ENCODE measurements at places on chromosomes 11 and 22.

- DNase-seq: no peak
Observed at GRCh38 chr22:44839061-44839460, 86.7 kb downstream of the ARHGAP8 start.

DNA sequence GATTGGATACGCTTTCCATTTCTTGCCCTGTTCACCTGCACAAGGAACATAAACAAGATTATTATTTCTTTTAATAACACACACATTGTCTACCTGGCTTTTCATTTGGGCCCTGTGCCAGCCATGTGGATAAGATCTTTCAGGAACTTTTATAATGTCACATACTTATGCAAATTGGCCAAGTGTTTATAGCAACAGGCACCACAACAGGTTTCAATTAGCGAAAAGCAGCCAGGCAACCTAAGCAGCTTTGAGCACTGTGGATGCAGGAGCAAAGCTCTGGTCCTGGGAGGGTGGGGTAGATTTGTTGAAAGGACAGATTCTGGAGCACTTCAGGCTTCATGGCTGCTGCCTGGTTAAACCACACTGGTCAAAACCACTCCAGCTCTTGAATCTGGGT is 217.4 kb downstream of the BARX2 start:
- no peak for DNase-seq

DNA sequence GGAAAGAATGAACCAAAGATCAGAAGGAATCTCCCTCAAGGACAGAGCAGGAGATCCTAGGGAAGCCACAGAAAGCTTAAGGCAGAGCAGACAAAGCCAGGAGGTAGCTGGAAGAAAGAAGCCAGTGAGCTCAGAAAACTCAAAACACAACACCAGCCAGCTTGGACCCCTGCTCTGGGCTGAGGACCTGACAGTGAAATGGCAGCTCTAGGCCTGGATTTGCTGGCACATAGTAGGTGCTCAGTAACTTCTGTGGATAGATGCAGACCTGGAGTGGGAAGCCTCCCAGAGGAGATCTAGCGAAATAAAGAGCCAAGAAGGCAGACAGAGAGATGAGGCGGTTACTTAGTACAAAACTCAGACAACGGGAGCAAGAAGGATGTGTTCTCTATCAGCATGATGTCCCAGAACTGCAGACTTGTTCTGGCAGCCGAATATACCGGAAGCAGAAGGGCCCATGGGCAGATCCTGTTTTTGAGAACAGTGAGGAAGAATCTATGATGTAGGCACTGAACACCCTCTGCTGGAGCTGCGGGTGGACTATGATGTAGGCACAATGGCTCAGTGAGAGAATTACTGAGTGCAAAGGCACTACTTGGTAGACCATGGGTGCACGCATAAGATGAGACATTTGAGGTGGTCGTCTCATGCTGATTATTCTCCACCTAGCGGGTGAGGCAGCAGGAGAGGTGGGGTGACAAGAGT is 4.8 kb downstream of the ROBO4 start:
- DNase-seq: no peak

- DNase-seq: no peak
Observed at GRCh38 chr11:23846902-23847422, 649.9 kb upstream of the LUZP2 start.

DNA sequence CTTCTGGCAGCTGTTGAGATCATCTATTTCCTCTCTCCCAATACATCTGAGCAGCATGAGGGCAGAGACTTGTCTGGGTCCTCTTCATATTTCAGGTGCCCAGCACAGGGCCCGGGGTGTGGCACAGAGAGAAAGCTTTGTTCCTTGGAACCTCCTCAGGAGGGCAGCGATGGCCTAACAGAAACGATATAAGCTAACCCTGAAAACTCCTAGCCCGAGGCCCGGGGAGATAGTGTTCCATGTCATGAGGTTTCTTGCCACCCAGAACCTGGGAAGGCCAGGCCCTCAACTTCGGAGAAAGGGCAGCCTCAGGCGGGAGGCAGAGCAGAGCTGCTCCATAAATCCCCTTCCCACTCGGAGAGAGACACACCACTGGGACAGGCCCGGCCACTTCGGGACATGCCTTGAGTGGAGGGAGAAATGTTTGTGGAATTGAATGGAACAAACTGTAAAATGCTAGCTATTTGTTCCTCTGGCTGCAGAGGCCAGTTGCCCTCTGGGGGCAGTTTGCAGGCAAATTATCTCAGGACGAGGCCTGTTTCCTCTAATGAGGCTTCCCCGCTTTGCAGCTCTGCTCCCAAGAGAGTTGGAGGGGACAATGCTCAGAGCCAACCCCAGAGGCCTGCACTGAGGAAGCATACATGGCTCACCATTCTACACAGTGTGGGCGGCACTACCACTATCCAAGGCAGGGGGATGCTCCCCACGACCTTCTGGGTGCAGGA is 11.6 kb downstream of the ARRB1 start:
- DNase-seq: no peak

DNA sequence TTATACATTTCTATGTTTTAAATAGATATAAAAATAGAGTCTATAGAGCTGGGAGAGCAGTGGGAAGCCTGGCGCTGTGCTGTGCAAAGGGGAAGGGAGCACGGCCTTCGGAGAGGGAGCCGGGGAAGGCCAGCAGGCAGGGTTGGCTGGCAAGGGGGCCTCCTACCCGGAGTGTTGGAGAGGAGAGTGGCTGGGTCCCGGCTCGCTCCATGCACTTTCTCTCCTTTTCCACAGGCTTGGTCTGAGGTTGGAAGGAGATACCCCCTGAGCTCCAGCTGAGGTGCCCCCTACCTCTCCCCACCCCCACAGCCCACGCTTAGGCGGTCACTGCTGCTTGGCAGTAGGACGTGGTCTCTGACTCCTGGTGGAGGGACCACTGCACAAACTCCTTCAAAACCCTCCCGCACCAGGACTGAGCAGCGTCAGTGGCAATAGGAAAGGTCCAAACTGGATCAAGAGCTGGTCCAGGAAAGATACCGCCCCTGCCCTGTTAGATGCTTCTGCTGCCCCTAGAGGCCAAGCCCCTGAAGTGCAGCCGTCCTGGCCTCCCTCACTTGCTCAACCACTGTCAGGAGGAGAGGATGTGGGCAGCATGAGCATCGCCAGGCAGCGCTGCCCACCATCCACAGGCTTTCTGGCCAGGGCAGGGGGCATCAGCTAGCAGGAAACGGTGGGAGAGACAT is 52.9 kb downstream of the SYT13 start:
- peak; percentile 44 for DNase-seq

GRCh38 chr11:66330931-66331330 is 5.3 kb downstream of the RIN1 start:
- DNase-seq: no peak

DNA sequence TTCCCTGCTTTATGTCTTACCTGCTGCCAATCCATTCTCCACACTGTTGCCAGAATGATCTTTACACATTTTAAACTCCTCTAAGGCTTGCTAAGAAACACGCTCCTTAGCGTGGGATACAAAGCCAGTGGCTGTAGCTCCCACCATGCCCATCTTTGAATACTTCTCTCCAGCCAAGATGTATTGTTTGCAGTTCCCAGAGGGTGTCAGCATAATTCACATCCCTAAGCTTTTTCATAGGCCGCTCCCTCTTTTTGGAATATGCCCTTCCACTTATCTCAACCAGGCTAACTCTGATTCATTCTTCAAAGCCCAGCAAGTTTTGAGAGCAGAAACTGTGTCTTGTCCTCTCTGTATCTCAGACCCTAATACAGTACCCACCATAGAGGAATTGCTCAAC is 8.1 kb upstream of the UPK2 start:
- no peak for DNase-seq

- DNase-seq: no peak
Observed at GRCh38 chr11:130020323-130020722, 17.7 kb upstream of the PRDM10 start.

GRCh38 chr11:47391077-47391583 is 12.8 kb upstream of the SPI1 start:
- no peak for DNase-seq

GRCh38 chr11:73288192-73288872 is 16.2 kb downstream of the P2RY6 start:
- no peak for DNase-seq

GRCh38 chr11:14022251-14022650 is 59.7 kb downstream of the SPON1 start:
- DNase-seq: no peak

DNA sequence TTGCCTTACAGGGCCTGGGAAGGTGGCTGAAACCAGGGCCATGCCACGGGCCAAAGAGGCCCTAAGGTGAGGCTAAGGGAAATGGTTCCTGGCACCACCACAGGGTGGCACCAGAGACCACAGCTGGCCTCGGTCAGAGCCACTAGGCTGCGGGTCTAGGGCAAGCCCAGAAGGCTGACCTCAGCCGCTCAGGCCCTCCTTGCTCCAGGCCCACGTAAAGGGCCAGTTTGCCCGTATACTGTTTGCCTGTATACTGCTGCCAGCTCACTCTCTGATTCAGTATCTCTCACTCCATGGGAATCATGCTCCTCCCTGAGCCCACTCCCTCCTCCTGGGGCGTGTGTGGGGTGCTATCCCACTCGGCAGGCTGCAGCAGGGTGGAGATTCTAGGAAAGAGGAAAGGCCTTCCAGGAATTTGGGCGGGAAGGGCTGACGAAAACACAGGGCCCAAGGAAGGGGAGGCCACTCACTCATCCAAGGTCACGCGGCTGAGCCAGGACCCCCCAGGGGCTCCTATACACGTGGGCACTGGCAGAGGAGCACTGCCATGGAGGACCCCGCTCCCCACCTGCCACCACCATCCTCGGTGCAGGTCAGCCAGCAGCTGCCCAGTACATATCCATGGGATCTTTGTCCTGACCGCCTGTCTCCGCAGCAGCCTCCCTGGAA is 62.4 kb downstream of the NECTIN1 start:
- DNase-seq: peak; percentile 23

DNA sequence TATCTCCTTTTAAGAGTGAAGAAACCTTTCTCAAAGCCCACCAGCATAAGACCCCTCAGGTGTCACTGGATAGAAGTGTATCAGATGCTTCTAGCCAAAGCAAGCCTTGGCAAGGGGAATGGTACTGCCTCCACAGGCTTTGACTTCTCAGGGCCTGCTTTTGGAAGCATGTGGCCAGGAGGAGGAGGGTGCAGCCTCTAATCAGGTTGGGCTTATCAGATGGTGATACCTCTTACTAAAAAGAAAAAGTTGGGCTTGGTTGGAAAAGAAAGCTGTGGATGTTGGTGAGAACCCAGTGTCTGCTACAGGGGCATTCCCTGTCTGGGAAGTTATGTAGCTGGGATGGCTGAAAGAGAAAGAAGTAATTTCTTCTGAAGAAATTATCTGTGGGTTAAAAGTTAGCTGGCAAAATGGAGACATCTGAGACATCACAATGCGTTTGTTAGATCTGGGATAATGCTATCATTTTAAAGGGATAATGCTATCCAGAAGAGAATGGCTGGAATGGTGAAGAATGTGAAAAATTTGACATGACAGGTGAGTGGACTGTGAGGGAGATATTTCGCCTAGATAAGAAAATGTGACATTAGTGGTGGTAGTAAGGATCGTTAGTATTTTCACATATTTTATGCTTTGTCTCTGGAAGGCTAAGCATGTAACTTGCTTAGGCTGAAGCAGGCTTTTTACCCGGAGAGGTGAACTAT is 7.2 kb downstream of the APLP2 start:
- no peak for DNase-seq

DNA sequence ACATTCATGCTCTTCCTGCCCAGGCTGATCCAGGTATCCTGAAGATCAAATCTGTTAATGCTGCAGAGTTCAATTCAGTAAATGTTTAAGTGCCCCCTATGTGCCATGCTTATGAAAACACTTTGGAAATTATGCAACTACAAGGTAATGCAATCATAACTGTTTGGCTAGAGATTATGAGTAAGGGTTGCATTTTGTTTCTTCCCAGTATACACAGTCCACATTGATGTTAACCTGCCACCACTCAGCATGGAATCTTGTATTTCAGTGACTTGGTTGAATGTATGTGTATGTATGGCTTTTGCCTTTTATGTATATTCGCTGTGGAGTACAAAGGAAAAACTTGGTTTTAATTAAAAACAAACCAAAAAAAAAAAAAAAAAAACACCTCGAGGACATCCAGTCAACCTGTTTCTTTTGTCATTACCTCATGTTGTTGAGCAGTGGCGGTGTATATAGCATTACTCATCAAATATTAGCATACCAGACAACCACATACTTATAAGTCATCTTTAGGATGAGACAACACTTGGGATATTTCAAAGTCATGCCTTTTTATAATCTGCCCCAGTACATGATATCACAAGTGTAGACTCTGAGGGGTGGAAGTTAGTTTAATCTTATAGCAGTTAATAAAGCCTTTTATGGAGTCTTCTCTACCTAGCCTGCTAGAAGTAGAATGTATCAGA is 86.1 kb upstream of the HORMAD2 start:
- peak; percentile 67 for DNase-seq

DNA sequence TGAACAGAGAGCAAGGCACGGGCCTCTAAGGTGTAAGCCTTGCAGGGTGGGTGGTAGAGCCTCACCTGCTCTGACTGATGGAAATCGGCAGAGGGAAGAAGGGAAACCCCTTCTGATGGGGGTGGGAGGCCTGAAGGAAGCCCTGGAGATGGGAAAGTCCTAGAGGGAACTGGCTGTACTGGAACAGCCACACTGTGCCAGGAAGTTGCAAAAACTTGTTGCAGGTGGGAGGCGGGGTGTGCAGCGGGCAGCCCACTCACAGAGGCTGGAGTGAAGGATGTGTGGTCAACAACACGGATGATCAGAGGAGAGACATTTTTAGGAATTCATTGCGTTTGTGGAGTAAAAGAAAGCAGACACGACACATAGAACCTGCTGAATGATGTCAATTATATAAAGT is 91.3 kb downstream of the ZC3H12C start:
- DNase-seq: no peak

- no peak for DNase-seq
Observed at GRCh38 chr11:93869830-93870229, 19.4 kb upstream of the VSTM5 start.

GRCh38 chr11:119726585-119727522 is 2.1 kb downstream of the NECTIN1 start:
- no peak for DNase-seq

DNA sequence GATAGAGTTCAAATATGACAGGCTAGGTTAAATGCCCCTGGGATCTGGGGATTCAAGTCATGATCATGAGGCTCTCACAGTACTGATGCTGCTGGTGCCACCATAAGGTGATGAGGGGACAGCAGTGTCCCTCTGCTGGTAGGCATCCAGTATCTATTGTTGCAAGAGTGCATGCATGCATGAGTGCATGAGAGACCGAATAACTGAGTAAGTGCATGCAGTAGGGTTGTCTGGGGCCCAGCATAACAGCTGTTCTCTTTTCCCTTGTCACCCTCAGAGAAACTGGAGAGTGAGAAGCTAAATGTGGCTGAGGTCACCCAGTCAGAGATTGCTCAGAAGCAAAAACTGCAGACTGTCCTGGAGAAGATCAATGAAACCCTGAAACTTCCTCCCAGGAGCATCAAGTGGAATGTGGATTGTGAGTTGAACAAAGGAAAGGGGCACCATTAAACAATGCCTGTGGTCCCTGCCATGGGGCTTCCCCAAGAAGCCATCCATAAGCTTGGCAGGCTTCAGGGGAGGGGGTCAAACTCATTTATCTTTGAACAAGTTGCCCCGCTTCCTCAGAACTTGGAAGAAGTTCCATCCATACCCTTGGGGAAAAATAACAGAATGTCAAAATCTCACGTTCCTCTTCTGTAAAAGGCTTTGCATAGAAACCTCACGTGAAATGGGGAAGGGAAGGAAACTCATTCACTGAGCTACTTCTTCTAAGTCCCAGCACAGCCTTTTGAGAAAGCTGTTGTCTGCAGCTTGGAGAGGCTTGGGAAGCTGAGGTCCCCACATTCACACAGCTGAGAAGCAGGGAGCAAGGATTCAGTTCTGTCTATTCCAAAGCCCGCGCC is 119.0 kb downstream of the PARVA start:
- no peak for DNase-seq

- no peak for DNase-seq
Observed at GRCh38 chr11:44537679-44538078, 27.8 kb upstream of the CD82 start.

All from Caki2 (cell line).